ENCODE measurements at places on chromosomes 7 and 10.

GRCh38 chr7:1232623-1233332, at the start of gene UNCX:
TSS of gene UNCX (plus strand) at chr7:1232872. CDS start at chr7:1233018, 146 bp downstream.
- DNase-seq = no peak

DNA sequence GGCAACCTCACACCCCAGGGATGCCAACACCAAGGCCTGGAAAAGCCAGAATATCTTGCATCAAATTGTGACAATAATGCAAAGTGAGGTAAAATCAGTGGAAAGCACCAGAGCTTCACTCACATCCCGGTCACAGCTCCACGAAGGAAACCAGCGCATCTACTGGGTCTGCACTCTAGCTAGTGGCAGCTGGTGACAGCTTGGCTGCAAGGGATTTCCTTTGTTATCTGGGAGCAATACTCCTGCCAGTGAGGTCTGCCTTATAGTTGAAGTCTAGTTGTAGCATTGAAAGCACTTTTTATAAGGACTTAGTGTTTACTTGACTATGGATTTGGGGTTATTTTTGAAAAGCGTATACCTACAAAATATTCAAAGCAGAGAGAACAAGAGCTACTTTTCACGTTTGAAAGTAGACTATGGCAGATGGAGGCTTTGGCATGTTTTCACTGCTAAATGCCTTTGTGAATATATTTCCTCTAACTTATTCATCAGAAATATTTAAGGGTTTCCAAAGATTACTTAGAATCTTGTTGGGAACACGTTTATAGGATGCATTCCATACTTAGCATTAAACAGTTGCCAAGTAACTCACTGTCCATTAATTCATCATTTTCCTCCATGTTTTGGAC, 26.1 kb downstream of the WDFY4 start:
- DNase-seq = no peak

- DNase-seq = no peak
Measured at GRCh38 chr10:87038286-87038717, 18.2 kb downstream of the FAM25A start.

DNA sequence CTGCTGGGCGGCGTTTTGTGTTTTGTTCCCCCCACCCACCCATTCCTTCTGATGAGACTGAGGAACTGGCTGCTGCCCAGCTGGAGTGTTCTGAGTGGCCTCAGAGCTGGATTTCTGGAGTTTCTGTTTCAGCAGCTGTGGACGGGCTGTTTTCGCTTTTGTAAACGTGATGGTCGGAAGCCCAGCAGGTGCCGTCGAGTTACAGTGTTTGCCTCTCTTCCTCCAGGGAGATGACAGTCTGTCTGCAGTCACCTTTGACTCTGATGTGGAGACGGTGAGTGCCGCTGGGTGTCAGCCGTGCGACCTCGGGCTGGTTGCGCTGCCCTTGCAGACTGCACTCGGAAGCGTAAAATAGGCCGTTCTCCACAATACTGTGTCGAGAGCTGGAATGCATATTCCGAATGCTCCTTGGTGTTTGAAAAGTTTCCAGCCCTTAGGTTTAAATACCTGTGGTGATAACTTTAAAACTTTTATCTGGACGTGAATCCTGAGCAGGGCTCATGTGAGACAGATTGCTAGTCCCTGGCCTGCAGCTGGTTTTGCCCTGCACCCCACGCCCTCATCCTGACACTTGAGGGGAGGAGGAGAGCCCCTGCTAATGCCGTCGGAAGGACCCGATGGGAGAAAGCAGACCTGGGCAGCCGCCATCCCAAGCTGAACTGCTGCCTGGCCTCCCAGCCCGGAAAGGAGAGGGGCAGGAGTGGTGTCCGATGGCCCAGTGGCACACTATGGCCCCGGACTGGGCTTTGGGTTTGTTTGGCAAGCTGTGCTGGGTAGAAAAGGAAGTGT, 8.3 kb downstream of the IQCE start:
- DNase-seq = no peak

GRCh38 chr10:18312374-18313139, 172.3 kb downstream of the CACNB2 start:
- DNase-seq = no peak

DNA sequence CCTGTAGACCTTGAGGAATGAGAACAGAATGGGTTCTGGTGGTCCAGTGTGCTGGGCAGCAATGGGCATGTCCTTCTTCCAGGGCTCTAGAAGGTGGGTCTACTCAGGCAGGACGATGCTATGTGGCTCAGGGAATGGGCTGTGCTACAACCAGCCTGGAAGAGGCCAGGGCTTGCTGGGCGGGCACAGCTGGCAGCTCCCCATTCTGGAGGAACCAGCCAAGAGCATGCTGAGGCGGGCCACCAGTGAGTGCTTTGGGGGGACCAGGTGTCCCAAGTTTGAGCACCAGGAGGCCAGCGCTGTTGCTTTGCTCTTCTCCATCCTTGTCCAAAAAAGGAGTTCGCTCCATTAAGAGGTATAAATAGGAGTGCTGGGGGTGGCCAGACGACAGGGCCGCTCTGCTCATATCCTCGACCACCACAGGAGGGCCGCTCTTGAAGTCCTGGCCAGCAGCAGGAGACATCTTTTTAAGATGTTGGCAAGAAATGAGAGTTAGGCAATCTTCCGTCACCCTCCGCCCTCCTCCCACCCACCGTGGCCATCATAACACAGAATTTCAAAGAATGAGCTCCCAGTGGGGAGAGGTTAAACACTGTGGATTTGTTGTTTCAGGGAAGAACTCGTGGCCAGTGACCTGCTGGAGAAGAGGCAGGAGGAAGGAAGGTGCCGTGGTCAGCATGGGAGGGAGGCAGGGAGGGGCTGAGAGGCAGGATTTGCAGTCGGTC, 141.3 kb downstream of the GRK5 start:
- no peak for DNase-seq

DNA sequence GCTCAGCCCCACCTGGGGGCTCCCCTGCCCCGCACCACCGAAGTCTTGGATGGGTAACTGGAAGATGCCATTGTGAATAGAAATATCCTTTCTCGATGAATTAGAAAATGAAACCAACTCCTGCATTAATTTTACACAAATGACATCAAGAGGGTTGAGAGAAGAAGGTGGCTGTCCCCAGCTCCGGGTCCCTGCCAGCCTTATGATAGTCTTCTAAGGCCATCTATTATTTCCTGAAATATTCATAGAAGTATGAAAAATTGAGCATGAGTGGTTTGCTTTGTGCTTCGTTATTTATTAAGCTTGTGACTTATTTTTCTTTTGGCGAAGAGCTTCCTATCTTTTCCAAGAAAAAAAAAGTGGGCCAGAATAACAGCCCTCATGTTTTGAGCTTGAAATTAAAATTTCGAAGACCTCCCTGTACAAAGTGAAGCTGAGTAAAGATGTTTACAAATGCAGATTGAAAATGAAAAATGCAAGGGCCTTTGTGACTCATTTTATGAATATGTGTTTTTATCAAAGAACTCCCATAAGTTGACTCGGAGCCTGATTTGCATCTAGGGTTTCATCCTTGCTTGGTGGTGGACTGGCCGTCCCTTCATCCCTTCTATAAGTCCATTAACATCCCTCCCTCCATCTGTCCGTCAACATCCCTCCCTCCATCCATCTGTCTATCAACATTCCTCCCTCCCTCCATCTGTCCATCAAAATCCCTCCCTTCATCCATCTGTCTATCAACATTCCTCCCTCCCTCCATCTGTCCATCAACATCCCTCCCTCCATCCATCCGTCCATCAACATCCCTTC, 20.5 kb upstream of the CFAP46 start:
- no peak for DNase-seq

GRCh38 chr7:87600130-87601124, at the start of gene ABCB1:
TSS of gene ABCB1 (minus strand) at chr7:87600884. CDS start at chr7:87600184, 700 bp downstream.
- DNase-seq = no peak

DNA sequence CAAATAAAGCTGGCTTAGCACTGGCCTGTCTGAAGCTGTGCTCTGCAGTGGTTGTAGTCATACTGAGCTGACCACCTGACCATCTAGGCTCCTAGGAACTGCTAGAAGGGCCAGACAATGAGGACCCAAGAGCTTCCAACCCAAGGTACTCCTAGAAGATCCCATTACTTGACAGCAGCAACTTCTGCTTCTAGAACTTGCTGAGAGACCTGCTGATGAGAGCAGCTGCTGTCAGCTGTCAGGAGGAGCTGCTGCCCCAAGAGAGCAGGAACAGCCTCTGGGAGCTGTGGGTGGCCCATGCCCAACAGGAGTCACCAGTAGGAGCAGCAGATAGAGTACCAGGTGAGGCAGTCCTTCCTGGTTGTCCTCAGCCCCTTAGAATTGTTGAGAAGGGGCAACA, 70.2 kb downstream of the RBM20 start:
- DNase-seq = no peak

DNA sequence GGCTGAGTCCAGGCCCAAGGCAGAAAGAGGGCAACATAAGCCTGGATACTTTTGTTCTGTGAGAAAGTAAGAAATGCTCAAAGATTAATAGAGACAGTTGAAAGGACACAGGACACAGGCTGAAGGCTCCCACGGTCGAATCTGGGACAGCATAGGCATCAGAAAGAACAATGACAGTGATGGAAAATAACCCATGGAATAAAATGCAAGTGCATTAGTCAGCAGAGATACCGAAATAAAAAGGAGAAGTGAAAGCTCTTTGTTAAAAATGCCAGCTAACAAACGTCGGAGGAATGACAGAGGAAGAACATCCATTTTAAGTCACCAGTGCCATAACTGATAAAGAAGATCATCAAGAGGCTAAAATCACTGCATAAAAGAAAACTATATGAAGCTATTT, 19.6 kb upstream of the AGAP5 start:
- DNase-seq = no peak

GRCh38 chr10:77837248-77837924, 89.2 kb downstream of the DLG5 start:
- no peak for DNase-seq

- DNase-seq = no peak
Measured at GRCh38 chr7:146331369-146331768, 214.8 kb downstream of the CNTNAP2 start.

DNA sequence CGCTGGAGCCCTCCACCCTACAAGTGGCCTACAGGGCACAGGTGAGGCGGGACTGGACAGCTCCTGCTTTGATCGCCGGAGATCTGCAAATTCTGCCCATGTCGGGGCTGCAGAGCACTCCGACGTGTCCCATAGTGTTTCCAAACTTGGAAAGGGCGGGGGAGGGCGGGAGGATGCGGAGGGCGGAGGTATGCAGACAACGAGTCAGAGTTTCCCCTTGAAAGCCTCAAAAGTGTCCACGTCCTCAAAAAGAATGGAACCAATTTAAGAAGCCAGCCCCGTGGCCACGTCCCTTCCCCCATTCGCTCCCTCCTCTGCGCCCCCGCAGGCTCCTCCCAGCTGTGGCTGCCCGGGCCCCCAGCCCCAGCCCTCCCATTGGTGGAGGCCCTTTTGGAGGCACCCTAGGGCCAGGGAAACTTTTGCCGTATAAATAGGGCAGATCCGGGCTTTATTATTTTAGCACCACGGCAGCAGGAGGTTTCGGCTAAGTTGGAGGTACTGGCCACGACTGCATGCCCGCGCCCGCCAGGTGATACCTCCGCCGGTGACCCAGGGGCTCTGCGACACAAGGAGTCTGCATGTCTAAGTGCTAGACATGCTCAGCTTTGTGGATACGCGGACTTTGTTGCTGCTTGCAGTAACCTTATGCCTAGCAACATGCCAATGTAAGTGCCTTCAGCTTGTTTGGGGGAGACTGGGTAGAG, at the start of gene COL1A2:
Gene COL1A2 (plus strand): TSS at position 459 of the 704 bp plus-strand sequence. CDS start 137 bp downstream, at position 596.
- DNase-seq = peak; percentile 16

DNA sequence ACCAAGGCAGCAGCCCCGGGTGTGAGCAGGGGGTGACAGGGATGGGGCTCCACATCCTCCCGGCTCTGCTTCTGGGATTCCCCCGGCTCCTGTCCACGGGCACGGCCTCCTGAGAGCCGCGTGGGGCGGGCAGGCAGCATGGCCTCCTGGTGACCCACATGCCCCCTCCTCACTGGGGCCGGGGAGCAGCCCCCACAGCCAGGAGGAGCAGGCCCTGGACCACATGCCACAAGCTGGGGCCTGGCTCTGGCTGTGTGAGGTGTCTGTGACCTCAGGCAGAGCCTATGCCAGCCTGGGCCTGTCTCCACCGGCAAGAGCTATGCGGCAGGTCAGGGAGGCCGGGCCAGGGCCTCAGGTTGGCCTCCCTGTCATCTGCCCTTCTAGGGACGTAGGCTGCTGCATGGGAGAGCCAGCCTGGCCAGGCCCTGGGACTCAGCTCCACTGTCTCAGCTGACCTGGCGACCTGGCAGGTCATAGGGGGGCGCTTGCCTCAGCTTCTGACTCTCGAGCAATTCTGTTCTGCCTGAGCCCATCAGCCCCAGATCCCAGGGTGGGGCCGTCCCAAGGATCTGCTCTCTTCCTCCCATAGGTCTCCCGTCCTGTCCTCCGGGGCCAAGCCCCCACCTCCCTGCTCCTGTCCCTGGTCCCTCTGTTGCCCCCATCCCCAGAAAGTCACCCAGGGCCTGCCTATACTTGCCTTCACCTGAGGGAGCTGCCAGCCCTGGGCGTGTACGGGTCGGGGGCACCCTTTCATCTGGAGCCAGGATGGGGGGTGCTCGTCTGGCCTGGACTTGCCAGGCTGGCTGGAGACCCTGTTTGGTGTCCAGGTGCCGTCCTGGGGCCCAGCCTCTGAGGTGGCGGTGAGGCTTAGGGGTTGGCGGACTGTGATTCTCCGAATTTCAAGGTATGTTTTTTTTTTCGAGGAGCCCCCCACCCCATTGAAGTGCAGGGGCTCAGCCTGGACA, 3.9 kb upstream of the TMEM184A start:
- DNase-seq = no peak

DNA sequence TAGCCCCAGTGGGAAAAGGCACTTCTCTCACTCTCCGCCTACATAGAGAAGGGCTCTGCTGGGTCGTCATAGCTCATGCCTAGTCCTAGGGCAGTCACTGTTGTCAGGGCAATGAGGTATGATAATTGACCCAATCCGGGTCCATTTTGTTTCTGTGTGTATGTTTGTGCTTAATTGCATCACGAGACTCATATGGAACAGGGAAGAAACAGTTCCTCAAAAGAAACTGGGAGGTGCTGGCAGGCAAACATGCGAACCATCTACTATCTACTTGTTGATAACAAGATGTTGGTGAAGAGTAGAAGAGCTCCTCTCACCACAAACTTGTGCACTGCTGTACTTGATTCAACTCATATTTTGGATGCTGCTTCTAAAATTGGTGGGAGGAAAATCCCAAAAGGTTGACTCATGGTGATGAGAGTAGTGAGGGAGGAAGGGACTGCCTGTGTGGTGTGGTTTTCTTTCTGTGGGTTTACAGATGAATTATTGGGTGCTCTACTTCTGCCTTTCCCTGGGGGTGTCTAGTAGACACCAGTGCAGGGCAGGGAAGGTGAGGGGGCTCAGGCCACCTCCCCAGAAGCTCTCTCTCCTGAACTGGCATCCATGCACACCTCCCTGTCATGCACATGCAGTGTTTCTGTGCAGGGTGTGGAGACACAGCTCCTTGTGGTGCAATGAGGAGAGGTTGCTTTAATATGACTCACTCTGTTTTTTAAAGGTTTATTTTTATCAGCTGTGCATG, 29.4 kb downstream of the LSMEM1 start:
- no peak for DNase-seq

GRCh38 chr7:156466272-156466671, 174.3 kb upstream of the RNF32 start:
- DNase-seq = no peak

DNA sequence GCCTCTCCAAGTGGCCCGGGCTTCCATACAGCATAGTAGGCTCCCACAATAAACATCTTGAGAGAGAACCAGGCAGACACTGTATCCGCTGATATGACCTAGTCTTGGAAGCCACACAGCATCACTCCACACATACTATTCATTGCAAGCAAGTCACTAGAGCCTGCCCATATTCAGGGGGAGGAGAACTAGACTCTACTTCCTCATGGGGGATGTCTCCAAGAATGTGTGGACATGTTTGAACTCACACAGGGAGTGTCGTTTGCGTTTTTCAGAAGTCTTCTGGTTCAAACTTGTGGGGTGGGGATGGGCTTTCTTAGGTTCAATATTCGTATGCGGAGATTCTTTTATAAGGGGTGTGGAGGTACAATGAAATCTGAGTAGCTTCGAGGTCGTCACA, 232.6 kb upstream of the HABP2 start:
- DNase-seq = no peak
